ENCODE measurements at places on chromosomes 16 and 17. TPM values are rescaled to one million over a fixed set of nuclear protein-coding genes. Genes with fewer than 3 reads are reported as not detected.

The LRRC37A gene
- total RNA-seq, result 2.6 TPM

The BEAN1 gene
- total RNA-seq, result not detected

The IL34 gene
- 1.9 TPM for total RNA-seq

The TBC1D3G gene
- not detected for total RNA-seq

The FBXW10 gene
- total RNA-seq, result under 0.01 TPM

The RPRML gene
- total RNA-seq, result not detected

The C16orf92 gene
- total RNA-seq, result not detected

The SLC13A2 gene
- not detected for total RNA-seq

The C16orf46 gene
- total RNA-seq, result 0.30 TPM

The P4HB gene
- total RNA-seq, result 2,852 TPM

The CRHR1 gene
- total RNA-seq, result not detected

The HEATR9 gene
- not detected for total RNA-seq

The KRT28 gene
- total RNA-seq, result not detected

The ATPAF2 gene
- 15.4 TPM for total RNA-seq

The CRK gene
- 90.6 TPM for total RNA-seq

The NPIPB12 gene
- 27.6 TPM for total RNA-seq

The ATAD5 gene
- total RNA-seq, result 0.89 TPM

The CES1 gene
- total RNA-seq, result not detected

The ARL17B gene
- 9.3 TPM for total RNA-seq

The PRR35 gene
- not detected for total RNA-seq

The SDR42E1 gene
- under 0.01 TPM for total RNA-seq

The ASGR1 gene
- 1.1 TPM for total RNA-seq

The OR2C1 gene
- total RNA-seq, result 0.14 TPM

The GLP2R gene
- total RNA-seq, result not detected

The CCL3 gene
- total RNA-seq, result not detected

The MVP gene
- 209 TPM for total RNA-seq

The KCNAB3 gene
- total RNA-seq, result 0.88 TPM

The GDPD3 gene
- total RNA-seq, result 0.78 TPM

The CHST4 gene
- not detected for total RNA-seq

The LITAFD gene
- total RNA-seq, result not detected

The ABCC6 gene
- 0.59 TPM for total RNA-seq

The CLDN6 gene
- total RNA-seq, result 0.30 TPM

The DYNLRB2 gene
- not detected for total RNA-seq

The BAHCC1 gene
- 9.0 TPM for total RNA-seq

The CUEDC1 gene
- total RNA-seq, result 7.4 TPM

The STAT5B gene
- total RNA-seq, result 29.7 TPM

The PDILT gene
- not detected for total RNA-seq

The PHF23 gene
- total RNA-seq, result 33.0 TPM

The CD19 gene
- total RNA-seq, result not detected

The SLFN13 gene
- 1.2 TPM for total RNA-seq

The KRTAP2-3 gene
- total RNA-seq, result 0.65 TPM

The C1QTNF8 gene
- total RNA-seq, result not detected

The TUBB3 gene
- 492 TPM for total RNA-seq

The NARF gene
- 44.2 TPM for total RNA-seq

The CD300A gene
- not detected for total RNA-seq

The AURKB gene
- 16.7 TPM for total RNA-seq

The MT3 gene
- total RNA-seq, result not detected

The SOST gene
- total RNA-seq, result not detected

The SLFN14 gene
- total RNA-seq, result not detected

The SLC5A10 gene
- total RNA-seq, result not detected

The TBC1D28 gene
- not detected for total RNA-seq

The MSRB1 gene
- 6.2 TPM for total RNA-seq

The KRTAP4-5 gene
- total RNA-seq, result not detected

The TNP2 gene
- total RNA-seq, result not detected

The HIGD1B gene
- total RNA-seq, result not detected
